Nasal cavity respiratory epithelium epithelial cell of viscerocranial mucosa (primary cell): ENCODE measurements at places on chromosomes 5 and 9. TPM values are rescaled to one million over a fixed set of nuclear protein-coding genes. Genes with fewer than 3 reads are reported as not detected.

The HAPLN1 gene
- total RNA-seq: not detected in 2 replicates

The SPINK6 gene
- 1.7 TPM in 1 of 2 replicates, not detected in the other for total RNA-seq

The FOXE1 gene
- total RNA-seq: 3.8 and 7.9 TPM in 2 replicates

The BBLN gene
- 21.9 and 31.3 TPM in 2 replicates for total RNA-seq

The IFNA13 gene
- total RNA-seq: not detected in 2 replicates

The TOR2A gene
- 2.7 and 7.3 TPM in 2 replicates for total RNA-seq

The ACO1 gene
- 13.3 and 41.6 TPM in 2 replicates for total RNA-seq
